T follicular helper cell (primary cell): ENCODE measurements at places on chromosomes 7 and 10.

- DNase-seq = no peak
These were observed 659 bp downstream of the FIGNL1 start for GRCh38 chr7:50449501-50449880.

- no peak for DNase-seq
These were observed 194.5 kb downstream of the EBF3 start for GRCh38 chr10:129769381-129770116.

GRCh38 chr10:75110006-75110632 is 1.3 kb upstream of the SAMD8 start:
- DNase-seq = no peak

DNA sequence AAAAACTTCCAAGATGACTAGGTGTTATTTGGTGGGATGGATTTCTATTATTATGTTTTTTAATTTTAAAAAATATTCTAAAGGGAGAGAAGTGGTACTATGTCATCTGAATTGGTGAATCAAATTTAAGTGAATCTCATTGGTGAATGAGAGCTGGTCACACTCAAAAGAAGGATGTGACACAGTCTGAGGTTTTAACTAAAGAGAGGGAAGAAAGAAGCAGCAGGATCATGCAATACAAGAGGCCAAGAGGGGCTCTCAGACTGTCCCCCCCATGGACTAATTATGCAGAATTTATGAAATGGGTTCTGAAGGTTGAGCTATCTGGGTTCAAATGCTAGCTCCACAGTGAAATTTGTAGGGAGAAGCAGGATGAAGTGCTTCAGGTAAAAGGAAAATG is 16.2 kb downstream of the MACC1 start:
- DNase-seq = no peak

GRCh38 chr10:88705958-88706357 is at the start of gene LIPK:
TSS of gene LIPK (plus strand) at chr10:88706249. CDS start at chr10:88724544, 18,295 bp downstream.
- DNase-seq = no peak

- peak; percentile 64 for DNase-seq
These were observed at the start of gene UBE2D1 for GRCh38 chr10:58334817-58335305. TSS of gene UBE2D1 (plus strand) at chr10:58335006. CDS start at chr10:58335202, 196 bp downstream.

DNA sequence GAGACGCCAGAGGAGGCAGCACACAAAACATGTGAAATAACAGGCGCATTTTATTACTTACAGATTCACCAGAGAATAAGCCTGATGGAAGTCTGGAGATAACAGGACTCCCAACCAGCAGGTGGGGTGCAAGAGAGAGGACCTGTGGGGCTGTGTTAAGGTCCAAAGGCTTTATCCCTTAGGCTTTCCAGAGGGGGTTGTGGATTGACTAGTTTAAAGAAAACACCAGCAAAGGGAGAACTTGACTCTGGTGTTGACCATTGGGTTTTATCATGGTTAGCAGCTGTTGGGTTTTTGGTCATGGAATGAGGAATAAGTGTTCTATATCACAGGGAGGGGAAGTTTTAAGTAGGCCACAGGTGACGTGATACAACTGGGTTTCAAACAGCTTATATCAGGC is 1.6 kb upstream of the CRPPA start:
- no peak for DNase-seq

DNA sequence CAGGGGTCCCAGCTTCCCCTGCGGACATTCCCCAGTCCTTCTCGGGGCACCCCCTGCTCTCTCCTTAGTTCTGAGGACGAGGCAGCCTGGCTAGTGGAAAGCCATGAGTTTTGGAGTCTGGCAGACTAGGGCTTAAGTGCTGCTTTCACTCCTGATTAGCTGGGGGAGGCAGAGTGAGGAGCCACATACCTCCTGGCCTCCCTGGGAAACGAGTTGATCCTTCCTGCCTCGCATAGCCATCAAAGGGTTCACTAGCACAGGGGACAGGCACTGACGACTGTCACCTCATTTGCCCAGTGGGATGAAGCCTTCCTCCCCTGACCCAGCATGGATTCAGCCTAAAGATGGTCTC is 402.5 kb downstream of the RPS24 start:
- DNase-seq = no peak

DNA sequence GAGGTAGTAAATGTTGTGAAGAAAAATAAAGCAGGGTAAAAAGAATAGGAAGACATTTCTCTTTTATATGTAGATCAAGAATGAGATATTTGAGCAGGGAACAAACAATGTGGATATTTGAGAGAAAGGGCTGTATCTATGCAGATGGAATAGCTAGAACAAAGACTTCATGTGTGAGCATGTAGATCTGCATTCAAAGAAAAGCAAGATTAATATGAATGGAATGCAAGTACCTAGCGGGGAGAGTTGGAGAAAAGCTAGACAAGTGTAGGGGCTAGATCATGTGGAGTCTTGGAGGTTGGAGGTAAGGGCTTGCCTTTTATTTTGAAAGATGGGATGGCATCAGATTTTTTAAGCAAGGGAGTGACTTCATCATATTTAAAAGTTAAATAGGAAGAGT is 27.1 kb downstream of the SHOC2 start:
- DNase-seq = no peak

DNA sequence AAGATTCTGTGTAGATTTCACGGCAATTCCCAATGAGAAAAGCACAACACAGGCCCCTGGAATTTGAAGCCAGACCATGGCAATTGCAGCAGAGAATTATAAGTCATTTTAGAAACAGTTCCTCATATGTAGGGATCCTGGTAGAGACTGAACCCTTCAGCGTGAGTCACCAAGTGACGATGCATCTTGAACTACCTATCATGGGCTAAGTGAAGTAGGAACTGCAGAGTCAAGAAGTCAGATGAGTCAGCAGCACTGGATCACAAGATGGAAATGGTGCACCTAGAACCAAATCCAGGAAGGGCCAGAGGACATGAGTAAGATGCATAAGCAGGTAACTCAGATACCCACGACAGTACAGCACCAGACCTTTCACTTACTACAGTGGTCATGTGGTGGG is 140.0 kb upstream of the TPK1 start:
- no peak for DNase-seq

DNA sequence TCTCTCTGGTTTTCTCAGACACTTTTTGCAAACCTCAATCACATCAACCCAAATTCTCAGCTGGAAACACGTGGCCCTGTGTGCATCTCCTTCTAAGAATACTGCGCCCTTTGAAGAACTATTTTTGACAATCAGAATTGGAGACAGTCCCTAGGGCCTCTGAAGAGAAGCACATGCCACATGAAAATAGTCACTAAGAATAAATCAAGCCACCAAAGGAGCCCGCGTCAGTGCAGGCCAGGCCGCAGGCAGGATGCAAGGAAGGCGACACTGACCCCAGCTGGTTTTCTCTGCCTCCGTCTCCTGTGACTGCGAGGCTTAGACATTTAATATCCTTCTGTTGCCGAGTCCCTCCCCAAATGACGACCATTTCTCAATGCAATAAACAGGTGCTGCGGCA is 88.0 kb upstream of the ADAM12 start:
- no peak for DNase-seq

DNA sequence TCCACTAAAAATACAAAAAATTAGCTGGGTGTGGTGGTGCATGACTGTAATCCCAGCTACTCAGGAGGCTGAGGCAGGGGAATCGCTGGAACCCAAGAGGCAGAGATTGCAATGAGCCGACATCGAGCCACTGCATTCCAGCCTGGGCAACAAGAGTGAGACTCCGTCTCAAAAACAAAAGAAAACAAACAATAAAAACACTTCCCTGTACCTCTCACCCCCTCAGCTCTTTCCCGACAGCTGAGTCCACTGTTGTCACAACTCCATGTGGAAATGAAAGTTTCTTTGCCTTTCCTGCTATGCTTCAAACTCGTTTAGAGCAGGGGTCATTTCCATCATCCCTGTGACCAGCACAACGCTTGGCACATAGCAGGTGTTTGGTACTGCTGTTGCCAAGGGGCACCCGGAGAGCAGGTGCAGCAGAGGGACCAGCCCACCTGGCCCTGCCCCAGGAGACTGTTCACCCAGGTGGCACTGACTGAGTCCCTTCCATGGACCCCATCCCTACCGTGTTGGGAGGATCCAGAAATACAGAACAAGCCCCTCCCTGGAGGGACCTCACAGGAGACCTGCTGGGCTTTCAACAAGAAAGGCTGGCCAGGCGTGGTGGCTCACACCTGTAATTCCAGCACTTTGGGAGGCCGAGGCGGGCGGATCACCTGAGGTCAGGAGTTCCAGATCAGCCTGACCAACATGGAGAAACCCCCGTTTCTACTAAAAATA is 4.9 kb downstream of the TMEM130 start:
- DNase-seq = no peak

GRCh38 chr7:130943336-130943901 is 209.4 kb upstream of the KLF14 start:
- no peak for DNase-seq
